ENCODE measurements at places on chromosomes 3 and 15.
A peak's percentile ranks its signal among the peaks of the same experiment; 100 is the strongest.

- no peak for DNase-seq
These were observed 84.6 kb upstream of the EIF1B start for GRCh38 chr3:40224796-40225515.

- no peak for DNase-seq
These were observed 507.0 kb upstream of the TPRG1 start for GRCh38 chr3:188664795-188665194.

GRCh38 chr15:39596358-39597051, 15.6 kb downstream of the THBS1 start:
- DNase-seq, result no peak

GRCh38 chr15:100111125-100112060, 230.4 kb downstream of the ADAMTS17 start:
- DNase-seq, result peak; percentile 49

- DNase-seq, result no peak
These were observed 10.7 kb downstream of the MUC20 start for GRCh38 chr3:195731356-195731905.

- DNase-seq, result no peak
These were observed 11.4 kb upstream of the RASGRF1 start for GRCh38 chr15:79101866-79102581.

DNA sequence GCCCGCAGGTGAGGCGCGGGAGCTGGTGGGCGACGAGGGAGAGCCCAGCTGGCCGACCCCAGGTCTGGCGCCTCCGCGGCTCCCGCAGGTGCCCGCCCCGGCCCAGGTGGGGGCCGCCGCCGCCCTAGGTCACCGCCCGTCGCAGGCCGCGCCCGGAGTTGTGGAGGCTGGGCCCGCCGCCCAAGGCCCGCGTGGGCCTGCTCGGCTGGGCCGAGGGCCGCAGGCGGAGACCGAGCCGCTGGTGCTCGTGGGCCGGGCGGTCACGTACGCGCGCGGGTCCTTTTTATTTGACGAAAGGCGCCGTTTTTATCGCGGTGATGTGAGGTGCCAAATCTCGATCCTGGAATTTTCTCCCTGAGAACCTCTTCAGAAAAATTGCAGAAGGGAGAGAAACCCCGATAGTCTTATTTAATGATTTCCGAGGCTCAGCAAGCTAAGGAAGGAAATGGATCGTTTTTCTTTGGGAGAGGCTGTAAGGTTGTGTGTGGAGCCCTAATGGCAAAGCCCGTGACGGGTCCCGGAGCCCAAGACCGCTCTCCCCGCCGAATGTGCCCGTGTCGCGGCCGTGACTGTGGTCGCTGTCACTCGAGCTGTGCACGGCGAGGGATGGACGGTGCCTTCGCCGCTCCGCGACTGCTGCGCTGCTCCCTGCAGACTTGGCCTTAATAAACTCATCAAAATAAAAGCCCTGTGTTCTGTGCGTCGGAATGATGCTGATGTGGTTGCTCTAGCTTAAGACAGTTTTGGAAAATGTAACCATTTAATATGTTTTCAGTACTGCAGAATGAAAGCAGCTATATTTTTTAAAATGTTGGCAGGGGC, 612 bp downstream of the APPL1 start:
- DNase-seq, result peak; percentile 26

GRCh38 chr3:159030886-159031679, 229.2 kb downstream of the MFSD1 start:
- DNase-seq, result no peak

GRCh38 chr15:51991141-51991540, 19.6 kb upstream of the LEO1 start:
- no peak for DNase-seq

GRCh38 chr3:43363621-43364266, 77.4 kb downstream of the SNRK start:
- no peak for DNase-seq

DNA sequence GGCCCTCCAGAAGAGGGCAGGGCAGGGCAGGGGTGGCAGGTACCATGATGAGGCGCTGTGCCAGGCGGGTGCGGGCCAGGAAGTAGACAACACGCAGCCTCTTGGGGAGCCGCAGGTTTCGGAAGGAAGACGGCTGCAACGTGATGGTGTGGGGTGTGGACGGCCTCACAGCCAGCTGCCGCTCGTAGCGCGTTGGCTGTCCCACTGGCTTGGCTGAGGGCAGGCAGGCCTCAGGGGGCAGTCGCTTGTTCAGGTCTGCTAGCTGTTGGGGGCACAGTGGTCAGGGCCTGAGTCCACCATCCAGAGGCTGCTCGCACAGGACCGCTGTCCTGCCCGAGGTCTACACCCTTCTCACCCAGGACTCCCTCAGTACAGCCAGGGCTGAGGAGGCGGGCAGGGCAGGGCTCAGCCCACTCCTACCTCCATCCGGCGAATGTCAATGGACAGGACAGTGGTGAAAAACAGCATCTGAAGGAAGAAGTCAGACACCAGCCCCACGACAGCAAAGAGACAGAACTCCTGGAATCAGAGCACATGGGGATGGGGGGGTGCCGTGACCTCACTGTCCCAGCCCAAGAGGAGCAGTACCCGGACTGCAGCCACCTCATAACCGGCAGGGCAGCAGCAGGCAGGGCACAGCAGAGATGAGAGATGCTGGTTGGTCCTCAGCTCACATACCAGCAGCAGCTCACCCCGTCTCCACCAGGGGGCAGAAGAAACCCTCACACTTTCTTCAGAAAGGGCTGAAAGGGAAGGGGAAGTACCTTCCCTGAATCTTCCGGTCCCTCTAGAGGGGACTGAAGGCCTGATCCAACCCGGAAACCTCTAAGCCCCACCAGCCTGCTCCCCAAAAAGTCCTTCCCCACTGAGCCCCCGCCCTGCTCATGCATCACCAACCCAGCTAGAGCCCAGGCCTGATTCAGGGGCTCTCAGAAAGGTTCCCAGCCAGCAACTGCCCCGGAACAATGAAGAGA, 40.0 kb downstream of the PTPN23 start:
- peak; percentile 88 for DNase-seq

- DNase-seq, result no peak
These were observed 140.2 kb upstream of the RBMS3 start for GRCh38 chr3:29140666-29141065.

DNA sequence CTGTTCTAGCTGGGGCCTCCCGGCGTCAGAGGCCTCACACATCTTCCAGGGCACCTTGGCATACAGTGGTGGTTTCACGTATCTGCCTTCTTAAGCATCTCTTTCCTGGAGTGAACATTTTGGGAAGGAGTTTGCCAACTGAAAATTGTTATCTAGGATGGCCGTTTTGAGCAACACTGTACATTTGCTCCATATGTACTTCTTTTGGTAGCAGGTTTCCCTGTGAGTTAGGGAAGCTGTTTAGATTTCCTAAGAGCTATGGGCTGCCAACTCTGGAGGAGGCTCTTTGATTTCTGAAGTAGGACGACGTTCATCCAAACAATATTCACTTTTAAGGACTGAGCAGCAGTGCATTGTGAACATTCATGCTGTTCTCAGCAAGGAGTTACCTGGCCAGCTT, 665.9 kb downstream of the SQOR start:
- DNase-seq, result no peak

DNA sequence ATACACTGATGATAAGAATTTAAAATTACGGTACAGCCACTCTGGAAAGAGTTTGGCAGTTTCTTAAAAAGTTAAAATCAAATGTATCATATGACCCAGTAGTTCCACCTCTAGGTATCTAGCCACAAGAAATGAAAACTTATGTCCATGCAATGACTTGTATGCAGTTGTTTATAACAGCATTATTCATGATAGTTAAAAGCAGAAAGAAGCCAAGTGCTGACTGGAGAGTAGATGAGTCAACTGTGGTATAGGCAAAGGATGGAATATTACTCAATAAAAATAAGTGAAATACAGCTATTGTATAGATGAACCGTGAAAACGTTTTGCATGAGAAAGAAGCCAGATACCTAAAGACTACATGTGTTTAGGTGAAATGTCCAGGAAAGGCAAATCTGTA, 14.8 kb downstream of the GPR87 start:
- no peak for DNase-seq

GRCh38 chr3:48407542-48408099, 22.3 kb downstream of the PLXNB1 start:
- DNase-seq, result no peak

- no peak for DNase-seq
These were observed 123.0 kb upstream of the PROK2 start for GRCh38 chr3:71907996-71908395.

DNA sequence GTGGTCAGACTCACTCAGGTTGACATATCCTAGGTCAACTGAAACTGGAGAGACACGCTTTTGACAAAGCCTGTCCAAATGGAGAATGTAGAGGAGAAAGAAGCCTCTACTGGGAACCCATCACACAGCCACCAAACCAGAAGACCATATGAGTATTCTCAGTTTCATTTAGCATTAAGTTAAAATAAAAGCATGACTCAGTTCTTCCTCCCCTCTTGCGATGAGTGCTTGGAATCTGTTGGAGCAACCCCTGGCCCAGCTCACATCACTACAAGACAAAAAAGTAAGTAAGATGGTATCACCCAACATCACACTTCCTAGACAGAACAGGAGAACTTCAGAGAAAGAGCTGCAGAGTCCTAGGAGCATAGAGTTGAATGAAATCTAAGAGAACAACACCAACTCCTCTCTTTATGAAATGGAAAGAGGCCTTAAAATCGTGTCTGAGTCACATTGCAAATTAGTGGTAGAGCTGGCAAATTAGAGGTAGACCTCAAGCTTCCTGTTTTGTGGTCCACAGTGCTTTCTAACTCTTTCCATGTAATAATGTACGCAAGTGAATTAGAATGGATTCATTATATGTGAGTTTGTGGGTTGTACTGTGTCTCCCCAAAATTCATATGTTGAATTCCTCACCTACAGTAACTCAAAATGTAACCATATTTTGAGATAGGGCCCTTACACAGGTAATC, 51.2 kb downstream of the FGF12 start:
- DNase-seq, result no peak

DNA sequence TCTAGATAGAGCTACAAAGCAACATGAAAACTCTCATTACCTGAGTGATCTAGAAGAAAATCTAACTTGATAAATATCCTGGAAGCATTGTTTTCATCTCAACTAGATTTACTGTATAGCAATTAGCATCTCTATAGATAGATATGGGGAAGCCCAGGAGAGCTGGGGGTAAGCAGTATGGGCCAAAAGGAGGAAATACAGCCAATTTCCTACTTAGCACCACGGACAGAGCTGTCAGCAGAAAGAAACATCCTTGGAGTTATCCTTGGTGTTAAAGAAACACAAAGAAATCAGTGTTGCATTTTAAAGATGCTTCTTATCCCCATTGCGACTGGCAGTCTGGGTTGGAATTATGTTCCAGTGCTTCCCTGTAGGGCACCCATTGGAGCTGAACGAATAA, 126.2 kb downstream of the TIGIT start:
- no peak for DNase-seq

- DNase-seq, result no peak
These were observed 256.2 kb downstream of the NLGN1 start for GRCh38 chr3:173653781-173654180.

GRCh38 chr3:16550305-16550675, 36.8 kb upstream of the RFTN1 start:
- no peak for DNase-seq

- DNase-seq, result no peak
These were observed 657 bp downstream of the PATL2 start for GRCh38 chr15:44710236-44711095.

GRCh38 chr15:36815786-36816185, 236.4 kb downstream of the CDIN1 start:
- DNase-seq, result no peak

GRCh38 chr15:42825599-42825998, 88.7 kb upstream of the CDAN1 start:
- no peak for DNase-seq

DNA sequence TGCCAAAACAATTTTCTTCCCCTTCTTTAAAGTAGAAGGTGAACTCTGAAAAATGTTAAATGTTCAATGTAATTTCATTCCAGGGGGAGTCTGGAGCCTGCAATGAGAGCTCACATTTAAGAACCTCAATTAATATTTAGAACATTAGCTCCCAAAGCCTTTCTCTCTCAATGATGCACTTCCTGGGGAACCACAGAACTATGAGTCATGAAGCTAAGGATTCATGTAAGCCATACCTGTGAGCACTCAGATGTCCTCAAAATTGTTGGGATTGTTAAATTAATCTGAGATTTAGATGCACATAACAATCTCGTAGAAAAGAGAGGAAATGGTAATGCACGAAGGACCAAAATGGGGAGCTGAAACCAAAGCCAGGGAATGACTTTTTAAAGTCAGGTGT, 244.2 kb upstream of the LRIG1 start:
- DNase-seq, result no peak

DNA sequence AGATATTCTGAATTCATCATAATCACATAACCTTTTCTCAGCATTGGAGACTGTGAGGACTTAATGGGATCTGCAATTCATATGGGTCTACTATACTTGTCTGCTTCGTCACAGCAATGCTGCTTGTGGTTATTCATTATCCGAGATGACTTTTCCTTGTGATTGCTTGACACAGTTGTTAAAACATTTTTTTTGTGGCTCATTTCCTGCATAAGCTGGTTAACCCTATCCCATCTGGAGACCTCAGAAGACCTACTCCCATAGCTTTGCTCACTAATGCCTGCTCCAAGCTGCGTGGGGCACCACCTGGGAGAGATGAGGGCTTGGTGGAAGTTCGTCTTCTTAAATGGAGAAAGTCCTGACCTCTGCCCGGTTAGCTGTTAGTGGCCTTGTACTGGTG, 360.8 kb downstream of the CHST2 start:
- DNase-seq, result no peak

- DNase-seq, result no peak
These were observed 253.2 kb upstream of the LRTM1 start for GRCh38 chr3:55180936-55181535.

GRCh38 chr15:53473435-53473834, 286.0 kb downstream of the WDR72 start:
- DNase-seq, result no peak

GRCh38 chr15:41437448-41437847, 20.6 kb downstream of the RTF1 start:
- DNase-seq, result no peak

DNA sequence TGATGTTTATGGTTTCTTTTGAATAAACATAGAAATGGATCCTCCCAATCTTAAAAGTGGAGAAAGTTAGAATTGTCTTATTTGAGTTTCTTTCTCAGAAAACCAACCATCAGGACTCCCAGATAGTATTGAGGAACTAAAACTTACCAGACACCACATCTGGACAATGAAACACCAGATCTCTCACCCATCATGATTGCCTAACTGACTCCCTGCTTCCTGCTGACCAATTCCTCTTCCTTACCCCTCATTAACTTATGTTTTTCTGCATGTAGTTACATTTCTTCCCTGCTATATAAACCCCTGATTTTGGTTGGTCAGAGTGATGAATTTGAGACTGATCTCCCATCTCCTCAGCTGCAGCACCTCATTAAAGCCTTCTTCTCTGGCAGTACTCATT, 242.0 kb upstream of the SETMAR start:
- no peak for DNase-seq

GRCh38 chr15:72249142-72249810, 18.3 kb upstream of the PKM start:
- DNase-seq, result no peak
